Left lobe of liver (tissue), 2 donors: ENCODE measurements at places on chromosomes 6 and 20.

DNA sequence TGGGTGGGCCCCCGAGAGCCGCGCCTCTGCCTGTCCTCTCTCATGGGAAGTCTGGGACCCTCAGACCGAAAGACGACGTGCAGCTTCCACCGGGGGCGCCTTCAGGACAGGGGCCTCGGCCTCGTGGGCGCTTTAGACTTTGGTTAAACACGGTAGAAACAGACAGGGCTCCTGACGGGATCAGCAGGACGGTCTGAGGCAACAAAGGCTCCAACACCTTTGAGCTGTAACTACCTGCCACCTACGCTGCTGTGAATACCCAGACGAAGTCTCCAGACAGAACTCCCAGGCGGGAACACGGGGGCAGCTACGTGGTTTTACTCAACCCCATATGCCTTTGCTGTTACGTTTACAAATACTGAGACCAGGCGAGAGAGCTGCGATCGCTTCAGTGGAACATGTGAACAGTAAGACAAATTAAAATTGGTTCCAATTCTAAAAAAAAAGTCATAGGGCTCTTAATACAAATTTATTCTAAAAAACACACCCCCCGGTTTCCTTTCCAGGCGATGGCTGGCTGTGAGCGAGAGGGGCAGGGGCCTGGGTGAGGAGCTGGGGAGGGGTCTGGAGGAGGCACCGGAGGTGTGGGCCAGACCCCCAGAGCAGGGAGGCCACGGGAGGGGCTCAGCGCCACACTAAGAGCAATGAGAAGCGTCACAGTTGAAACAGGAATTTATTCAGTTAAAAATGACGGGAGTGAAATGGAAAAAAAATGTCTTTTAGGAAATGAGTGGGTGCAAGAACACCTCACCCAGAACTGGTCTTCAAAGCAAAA, 453.2 kb downstream of the QKI start:
- no peak for DNase-seq

DNA sequence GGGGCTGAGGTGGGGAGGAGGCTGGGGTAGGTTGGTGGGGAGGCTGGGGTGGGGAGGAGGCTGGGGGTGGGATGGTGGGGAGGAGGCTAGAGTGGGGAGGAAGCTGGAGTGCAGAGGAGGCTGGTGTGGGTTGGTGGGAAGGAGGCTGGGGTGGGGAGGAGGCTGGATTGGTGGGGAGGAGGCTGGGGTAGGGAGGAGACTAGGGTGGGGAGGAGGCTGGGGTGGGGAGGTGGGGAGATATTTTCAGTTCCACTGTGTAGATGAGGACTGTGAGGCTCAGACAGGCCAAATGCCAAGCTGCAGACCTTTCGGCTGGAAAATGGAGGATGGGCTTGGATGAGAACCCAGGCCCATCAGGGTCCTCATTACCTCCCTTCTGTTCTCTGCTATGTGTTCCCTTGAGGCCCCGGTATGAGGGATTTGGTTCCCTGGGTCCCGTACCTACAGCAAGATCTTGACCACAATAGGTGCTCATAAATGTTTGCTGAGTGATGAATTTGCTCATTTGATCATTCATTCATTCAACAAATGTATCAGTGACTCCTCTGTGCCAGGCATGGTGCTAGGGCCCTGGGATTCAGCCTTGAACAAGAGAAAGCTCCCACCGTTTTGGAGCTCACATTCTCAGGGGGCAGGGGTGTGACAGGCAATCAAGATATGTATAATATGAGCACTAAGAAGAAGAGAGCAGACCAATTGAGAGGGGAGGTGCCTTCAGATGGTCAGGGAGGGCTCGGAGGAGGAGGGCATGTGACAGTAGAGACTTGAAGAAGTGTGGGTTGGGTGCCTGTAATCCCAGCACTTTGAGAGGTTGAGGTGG, 36.1 kb upstream of the NOL4L start:
- no peak for DNase-seq

DNA sequence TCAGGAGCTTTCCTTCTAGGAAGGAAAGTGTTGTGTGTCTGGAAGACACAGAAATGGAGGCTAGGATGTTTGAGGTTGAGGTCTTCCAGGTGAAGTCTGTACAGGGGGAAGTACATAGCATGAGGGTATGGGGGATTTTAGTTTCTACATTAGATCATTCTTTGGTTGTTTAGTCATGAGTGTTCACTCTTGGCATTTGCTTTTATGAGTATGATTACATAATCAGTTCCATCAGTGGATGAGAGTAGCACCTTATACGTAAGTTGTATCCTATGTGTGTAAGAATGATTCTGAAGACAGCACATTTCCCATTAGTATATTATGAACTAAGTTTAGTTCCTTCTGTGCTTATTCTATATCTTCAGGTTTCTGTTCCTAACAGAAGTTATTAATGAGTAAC, 1.9 kb downstream of the CDYL start:
- DNase-seq: no peak

DNA sequence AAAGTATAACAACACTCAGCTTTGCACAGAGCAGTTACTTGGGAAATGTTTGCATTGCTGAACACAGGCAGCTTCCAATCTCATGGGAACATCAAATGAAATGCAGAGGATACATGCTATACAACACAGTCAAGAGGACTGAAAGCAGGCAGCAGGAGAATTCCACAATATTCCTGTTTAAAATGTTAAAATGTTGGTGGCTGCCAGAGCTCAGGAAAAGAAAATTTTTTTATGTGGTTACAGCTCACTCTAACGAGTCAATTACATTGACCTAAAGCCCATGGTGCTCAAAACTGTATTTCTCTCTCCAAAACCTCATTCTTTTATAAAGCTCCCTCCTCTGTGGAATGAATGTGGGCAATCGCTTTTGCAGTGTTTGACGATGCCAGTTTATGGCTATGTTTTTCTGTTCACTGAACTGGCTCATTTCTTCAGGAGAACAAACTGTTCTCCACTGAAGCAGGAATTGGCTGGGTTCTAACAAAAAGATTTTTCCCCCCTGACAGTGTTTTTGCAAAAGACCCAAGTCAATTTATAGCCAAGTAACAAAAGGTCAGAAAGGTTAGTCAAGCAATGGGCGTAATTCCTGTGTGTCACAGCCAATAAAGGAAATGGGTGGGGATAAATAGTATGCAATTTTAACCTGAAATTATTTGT, 69.0 kb downstream of the ZHX3 start:
- DNase-seq: no peak

DNA sequence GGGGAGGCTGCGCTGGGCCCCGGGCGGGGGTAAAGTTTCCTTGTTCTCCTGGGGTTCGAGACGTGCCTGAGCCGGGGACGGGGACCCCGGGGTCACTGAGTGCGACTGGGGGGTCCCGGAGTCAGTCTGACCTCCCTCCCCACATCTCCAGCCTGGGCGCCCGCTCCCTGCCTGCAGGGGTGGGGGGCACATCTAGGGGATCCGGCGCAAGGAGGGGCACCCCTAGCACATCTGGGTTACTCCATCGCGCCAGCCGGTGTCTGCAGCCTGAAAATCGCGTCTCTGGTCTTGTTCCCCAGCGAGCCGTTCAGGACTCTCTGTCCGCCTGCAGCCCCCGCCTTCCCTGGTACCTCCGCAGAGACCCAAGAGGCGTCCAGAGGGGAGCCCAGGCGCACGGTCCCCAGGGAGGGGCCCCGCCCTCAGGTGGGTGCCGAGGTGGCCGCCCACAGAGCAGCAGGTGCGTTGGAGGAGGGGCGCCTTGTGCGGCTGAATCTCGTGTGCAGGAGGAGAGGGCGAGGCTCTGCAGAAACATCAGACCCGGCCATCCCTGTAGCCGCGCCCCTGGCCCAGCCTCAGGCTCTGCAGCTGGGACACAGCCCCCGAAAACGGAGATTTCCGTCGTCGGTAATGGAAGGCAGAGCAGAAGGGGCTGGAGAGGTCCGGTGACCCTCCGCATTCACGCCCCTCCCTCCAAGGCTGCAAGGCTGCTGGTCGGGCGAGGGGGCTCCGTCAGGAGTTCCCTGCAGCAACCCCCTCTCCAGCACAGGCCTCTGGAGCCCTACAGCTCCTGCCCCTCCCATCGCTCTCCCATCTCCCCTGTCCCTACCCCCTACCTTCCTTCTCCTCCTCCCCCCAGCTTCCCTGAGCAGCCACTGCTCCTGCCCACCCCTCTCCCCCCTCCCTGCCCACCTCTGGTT, 628 bp upstream of the CHRNA4 start:
- DNase-seq: no peak

DNA sequence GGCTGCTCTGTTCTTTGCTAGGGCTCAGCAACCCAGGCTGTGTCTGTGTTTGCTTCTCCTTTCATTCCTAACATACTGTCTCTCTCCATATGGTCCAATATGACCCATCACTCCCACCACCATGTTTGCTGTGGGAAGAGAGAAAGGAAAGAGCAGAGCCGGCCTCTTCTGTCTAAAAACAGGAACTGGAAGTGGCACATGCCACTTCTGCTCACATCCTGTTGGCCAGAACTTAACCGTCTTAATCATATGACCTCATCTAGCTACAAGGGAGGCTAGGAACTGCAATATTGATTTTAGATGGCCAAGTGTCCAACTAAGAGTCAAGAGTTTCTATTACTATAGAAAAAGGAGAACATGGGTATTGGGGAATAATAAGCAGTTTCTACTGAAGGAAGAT, 212.5 kb upstream of the CHD6 start:
- DNase-seq: no peak
